ENCODE measurements at places on chromosomes 6 and 20.

DNA sequence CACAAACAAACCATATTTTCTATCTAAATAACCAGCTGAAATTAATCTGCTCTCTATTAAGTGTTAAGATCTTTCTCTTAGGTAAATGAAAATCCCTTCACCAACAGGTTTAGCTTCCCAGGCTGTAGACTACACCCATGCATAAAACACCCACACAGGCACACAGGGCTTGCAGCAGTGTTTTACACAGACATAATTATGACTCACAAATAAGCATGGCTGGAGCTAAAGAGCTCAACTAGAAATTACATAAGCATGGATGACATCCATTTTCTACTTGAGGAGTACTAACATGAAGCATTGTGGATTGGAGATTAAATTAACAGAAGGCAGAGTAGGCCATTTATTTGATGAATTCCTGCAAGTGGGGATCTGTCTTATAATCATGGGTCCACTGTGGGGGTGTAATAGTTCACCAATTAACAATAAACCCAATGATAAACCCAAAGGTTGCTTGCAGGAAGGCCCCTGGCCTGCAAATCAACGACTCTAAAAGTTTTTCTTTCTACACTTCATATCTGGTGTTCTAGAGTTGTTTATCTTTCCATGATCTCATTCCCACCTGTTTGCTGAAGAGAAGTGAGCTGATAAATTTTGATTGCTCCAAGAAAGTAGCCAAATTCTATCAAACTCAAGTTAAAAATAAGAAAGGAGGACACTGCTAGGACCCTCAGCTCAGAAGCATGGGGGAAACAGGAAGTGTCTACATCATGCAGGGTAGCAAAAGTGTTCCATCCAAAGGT is 33.8 kb upstream of the E2F3 start:
- no peak for DNase-seq

DNA sequence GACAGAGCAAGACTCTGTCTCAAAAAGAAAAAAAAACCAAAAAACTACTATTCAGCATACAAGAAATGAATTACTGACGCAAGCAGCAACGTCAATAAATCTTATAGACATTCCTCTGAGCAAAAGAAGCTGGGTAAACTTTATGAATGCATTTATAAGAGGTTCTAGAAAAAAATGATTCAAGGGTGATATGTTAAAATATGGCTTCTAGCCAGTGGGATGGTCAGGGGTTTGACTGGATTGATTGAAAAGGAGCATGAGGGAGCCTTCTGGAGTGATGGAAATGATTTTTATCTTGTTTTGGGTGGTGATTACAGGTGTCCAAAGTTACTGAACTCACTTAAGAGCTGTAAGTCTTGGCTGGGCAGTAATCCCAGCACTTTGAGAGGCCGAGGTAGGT is 64.9 kb upstream of the SALL4 start:
- no peak for DNase-seq

DNA sequence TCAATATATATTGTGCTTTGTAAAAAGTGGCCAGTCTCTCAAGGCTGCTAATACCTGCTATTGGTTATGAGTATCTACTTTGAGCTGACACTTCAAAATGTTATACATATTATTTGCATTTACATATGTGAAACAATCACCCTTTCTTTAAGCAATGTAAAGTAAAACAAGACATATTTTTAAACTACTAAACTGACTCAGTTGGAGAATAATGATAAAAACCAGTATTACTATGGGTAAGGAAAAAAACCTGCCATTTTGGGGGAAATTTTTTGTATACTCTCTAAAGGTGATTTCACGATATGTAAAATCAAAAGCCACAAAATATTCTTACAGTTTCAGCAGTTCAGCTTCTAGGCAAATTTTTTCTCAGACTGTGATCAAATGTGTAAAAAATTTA is 232.3 kb downstream of the PRL start:
- no peak for DNase-seq

DNA sequence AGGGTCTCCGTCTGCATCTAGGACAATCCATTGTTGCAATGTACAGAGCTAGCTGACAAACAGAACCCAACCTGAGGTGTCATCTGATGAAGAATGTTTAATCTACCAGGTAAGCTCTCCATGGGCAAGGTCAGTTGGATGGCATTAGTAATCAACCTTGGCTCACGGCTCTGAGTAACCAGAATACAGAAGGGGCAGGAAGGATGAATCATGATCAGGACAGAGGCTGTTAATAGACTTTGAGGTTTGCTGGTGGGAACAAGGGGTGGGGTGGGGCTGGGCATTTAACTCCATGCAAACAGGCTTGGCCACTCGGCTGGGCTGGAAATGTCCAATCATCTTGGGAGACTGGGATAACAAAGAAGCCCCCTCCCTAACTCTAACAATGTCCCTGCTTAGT is 77.1 kb upstream of the MRPS10 start:
- no peak for DNase-seq

DNA sequence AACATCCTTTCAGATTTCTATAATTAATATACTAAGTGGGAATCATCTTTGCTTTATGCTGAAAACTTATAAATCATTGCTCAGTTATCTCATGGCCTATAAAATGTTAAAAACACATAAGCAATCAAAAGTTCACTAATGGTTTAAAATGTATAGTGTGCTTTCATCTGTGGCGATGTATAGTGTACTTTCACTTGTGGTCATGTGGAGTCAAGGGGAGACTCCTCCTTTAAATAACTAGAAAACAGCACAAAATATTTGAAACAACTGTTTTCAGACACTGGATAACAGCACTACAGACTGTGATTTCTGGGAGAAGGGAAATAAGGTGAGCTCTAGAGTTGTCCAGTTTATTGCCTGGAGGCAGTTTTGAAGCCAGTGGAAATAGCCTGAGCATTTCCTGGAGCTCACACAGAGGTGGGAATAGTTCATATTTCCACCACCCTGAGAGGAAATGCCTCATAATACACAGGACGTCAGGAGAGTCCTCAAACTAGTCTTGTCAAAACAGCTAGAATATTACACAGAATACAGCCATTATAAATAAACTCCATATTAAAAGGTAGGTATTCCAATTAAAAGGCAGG is 89.4 kb downstream of the CEP162 start:
- DNase-seq: no peak

DNA sequence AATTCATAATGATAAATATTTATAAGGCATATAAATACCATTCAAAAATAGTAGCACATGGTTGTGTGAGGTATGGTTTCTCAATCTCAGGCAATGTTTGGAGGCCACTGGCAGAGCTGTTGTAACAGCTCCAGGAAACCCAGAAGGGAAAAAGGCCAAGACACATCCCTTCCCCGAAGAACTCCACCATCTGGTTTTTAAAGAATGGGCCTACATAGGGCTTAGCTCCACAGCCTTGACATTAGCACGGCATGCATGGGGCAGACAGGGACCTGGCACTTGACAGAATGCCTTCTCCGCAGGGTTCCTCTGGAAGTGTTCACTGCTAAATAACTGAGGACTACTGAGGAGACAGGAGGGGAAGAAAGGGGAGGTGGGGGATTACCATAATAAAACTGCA is 16.1 kb upstream of the FOXO3 start:
- DNase-seq: no peak

DNA sequence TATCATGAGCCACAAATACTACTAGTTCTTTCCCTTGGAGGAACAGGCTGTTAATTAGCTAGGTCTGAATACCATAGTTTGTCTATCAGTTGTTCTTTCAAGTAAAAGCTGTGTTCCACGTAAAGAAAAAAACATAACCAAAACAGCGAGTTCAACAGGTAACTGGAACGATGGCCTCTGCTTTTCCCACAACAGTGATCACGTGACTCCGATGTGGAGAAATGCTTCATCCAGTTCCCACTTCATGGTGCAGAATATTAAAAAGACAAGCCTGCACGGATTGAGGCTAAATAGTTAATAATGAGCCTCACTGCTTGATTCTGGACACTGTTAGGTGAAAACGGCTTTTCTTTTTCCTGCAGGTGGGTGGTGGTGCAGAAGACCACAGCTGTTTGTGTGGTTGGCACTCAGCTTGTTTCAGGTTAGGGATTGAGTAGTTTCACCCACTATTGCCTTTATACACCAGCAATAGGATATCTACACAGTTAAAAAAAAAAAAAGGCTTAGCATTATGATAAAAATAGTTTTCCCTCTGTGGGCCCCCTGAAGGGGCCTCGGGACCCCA is 88.1 kb downstream of the DACT2 start:
- DNase-seq: no peak

- DNase-seq: peak; percentile 28
Measured at GRCh38 chr6:22828179-22829062, 259.1 kb downstream of the HDGFL1 start.

GRCh38 chr6:90712114-90712513 is 125.2 kb upstream of the MAP3K7 start:
- DNase-seq: no peak

DNA sequence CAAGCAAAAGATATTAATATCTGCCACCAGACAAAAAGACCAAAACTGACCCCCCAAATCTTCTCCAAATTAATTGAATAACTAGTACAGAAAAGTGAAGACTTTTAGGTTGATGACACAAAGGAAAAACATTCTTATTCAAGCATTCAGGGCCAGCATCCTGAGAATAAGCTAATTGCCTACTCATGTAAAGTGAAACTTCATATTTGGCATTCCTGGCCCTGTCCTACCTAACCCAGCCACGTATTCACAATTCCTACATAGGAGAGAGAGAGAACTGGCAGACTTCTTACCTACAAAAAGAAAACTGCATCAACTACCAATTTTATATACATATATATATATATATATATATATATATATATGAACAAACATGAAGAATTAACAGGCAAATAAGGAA is 4.9 kb upstream of the ASCC3 start:
- no peak for DNase-seq

GRCh38 chr6:2626401-2626800 is 124.3 kb downstream of the MYLK4 start:
- DNase-seq: no peak

DNA sequence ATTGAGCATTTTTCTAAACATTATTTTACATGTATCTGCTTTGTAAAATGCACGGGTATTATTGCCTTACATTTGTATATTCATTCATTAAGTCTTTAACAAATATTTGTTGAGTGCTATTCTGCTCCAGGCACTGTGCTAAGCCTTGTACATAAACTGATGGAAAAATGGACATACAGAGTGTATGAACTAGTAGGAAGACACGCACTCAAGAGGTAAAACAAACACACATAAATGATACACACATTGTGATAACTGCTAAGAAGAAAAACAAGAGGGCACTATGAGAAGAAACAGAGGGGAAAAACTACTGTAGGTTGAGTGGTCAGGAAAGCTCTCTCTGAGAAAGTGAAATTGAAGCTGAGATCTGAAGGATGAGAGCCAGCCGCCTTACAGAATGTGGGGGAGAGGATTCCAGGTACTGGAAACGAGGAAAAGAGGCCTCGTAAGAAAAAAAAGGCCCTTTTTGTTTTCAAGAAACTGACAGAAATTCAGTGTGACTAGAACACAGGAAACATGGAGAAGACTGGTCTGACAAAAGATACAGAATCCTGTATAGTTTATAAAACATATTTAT is 117.5 kb downstream of the EYA4 start:
- no peak for DNase-seq

- no peak for DNase-seq
Measured at GRCh38 chr20:10404959-10405530, 29.0 kb downstream of the MKKS start.

DNA sequence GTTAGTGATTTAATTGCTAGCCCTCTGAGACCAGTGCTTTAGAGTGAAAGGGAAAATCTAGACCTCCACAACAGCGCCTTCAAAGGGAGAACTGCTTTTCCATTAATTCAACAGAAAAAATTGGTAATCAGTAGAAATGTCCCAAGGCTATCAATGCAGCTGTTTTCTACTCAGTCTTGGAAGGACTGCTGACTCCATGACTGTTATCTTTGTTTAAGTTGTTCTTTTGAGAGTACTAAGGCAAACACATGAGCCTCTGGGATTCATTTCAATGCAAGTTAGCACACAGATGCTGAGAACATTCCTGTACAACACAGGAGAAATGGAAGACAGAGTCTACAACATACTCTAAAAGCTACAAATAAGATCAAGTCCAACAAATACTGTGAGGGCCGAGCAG is 301.7 kb upstream of the PTCHD4 start:
- no peak for DNase-seq

DNA sequence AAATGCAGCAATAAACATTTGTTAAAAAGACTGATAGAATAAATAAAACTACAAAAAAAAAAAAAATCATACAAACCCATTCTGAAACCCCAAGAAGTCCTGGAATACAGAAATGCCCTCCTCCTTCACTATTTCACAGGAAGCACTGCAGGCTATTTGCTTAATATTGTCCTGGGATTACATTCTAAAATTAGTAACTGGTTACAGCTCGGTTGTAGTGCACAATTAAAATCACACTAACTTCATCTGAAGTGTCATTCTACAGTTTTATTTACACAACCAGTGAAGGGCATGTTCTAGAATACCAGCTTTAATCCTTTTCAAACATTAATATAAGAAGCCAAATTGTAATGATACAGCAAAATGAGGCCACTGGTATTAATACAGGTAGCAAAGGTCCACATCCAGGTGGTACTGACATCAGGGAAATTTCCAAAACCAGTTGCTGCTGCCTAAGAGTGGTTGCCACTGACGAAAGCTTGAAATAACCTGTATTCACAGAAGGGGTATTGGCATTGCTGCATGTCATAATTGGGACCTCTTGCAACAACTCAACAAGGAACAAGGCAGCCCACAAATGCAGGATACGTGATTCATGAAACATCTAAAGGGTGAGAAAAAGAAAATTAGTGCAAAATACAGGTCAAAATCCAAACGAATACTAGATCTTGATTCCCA is 26.9 kb downstream of the AKIRIN2 start:
- no peak for DNase-seq

- no peak for DNase-seq
Measured at GRCh38 chr6:139249395-139249794, 42.4 kb downstream of the TXLNB start.

DNA sequence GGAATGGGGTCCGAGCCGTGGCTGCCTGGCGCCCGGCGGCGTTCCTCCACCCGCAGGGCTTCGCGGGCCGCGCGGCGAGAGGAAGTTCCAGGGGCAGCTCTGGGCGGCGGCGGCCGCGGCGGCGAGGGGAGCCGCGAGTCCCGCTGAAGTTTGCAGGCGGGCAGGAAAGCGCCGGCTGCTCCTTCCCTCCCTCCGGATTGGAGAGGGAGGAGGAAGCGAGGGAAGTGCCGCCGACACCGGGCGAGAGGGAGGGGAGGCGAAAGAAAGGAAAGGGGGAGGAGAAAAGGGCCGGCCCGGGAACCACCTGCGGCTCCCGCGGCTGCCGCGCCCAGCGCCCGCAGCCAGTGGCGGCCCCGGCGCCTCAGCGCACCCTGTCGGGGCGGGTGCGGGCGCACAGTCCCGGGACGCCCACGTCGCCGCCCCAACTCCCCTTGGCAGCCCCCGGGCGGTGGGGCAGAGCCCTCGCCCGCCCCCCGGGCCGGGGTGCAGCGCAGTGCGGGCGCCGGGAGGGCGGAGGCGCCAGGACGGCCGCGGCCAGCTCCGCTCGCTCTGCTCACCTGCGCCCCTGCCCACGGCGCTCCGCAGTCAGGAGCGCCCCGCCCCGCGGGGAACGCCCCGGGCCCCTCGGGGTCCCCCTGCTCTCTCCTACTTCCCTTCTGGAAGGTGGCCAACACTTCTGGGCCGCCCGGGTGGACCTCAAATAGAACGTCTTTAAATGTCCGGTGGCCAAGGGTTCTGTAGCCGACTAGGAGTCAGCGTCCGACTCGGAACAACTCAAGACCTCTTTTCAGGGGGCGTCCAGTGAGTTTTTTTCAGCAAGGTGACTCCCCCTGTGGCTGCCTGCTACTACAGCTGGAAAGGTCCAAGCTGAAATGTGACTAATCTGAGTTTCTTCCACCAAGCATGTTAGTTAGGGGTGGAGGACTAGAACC is 80.3 kb upstream of the CCDC28A start:
- DNase-seq: peak; percentile 86

- DNase-seq: no peak
Measured at GRCh38 chr6:105786449-105786848, 299.7 kb upstream of the PRDM1 start.

GRCh38 chr6:162680367-162680766 is 47.2 kb downstream of the PRKN start:
- no peak for DNase-seq

Data from GM13977 (cell line).